ENCODE measurements at places on chromosomes 1 and 21.

GRCh38 chr1:197127246-197127912 lies 19.1 kb downstream of the ASPM start:
- DNase-seq = no peak

DNA sequence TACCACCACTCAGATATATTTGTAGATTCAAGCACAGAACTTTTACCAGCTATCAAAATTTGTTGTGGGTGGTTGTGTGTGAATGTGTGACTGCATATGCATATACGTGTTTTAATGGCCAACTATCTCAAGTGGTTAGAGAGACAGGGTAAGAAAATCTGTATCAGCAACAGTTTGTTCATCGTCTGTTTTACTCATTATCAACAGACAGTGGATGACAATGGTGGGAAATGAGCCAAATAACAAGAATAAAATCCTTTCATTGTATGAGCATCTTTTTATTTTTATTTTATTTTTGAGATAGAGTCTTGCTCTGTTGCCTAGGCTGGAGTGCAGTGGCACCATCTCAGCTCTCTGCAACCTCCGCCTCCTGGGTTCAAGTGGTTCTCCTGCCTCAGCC lies 22.7 kb upstream of the DYNLT5 start:
- DNase-seq = no peak

DNA sequence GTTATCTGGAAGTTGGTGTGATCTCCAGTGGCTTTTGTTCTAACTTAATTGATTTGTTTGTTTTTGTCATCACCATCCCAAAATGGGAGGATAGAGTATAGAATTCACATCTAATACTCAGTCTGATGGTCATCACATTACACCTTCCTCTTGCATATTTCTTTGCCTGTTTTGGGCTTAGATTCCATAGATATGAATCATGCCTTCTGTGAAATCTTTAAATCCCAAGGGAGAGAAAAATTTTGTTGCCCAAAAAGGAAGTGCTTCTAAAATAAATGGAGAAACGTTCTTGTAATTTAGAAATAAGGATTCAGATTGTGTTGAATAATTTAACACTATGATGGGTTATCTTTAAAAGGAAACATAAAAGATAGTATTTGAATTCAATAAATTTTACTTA lies 446.0 kb upstream of the LRRC7 start:
- DNase-seq = no peak

- no peak for DNase-seq
Observed at GRCh38 chr1:24316645-24317044, 2.5 kb upstream of the GRHL3 start.

- DNase-seq = no peak
Observed at GRCh38 chr21:45887120-45887611, 94.4 kb upstream of the COL6A1 start.

- no peak for DNase-seq
Observed at GRCh38 chr1:8684590-8684989, 132.8 kb downstream of the RERE start.

DNA sequence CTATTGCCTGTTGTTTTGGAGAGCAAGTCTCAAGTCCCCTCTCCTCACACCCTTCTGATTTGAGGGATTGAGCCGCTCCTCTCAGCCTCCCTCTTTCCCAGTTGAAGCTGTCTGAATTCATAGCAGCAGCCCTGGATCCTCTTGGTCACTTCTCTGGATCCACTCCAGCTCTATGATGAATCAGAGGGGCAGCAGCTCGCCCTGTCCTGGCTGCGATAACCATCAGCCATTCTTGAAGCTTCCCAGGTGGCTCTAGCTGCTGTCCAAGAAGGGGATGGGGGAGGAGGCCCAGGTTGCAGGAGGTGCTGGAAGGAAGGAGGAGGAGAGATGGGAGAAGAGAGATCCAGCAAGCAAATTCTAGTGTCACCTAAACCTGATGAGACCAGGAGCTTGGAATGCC lies 31.3 kb downstream of the WNT4 start:
- no peak for DNase-seq

GRCh38 chr1:238589843-238590435 lies 699.2 kb upstream of the ZP4 start:
- no peak for DNase-seq

GRCh38 chr1:171484760-171485374 lies 463 bp upstream of the PRRC2C start:
- no peak for DNase-seq

DNA sequence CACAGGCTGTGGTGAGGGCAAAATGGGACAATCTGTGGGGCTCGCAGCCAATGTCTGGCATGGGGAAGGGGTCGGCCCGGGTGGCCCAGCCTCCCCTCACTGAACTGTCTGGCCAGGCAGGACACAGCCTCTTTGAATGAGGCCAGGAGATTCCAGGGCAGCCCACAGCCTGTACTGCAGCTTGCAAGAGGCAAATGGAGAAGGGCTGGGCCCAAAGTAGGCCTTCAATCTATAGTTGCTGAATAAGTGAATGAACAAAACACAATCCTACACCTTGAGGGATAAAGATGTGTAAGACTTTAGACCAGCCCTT lies 23.2 kb downstream of the SLC27A3 start:
- DNase-seq = no peak

GRCh38 chr21:44949779-44950198 lies 10.0 kb downstream of the SLX9 start:
- peak; percentile 85 for DNase-seq

GRCh38 chr1:64508629-64509028 lies 38.7 kb downstream of the CACHD1 start:
- no peak for DNase-seq

DNA sequence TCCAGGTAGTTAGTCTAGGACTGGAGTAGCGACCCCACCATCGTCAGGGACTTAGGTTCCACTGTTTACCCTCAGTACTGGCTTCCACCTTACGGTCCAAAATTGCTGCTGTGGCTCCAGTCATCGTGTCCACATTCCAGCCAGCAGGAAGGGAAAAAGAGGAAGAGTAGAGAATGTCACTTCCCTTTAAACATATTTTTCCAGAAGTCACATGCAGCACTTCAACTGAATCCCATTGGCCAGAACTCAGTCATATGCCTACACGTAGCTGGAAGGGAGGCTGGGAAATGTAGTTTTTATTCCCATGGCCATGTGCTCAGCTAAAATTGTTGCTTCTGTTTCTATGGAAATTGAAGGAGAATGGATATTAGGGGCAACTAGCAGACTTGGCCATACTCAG lies 84.1 kb upstream of the SELENON start:
- no peak for DNase-seq

All from effector CD4-positive, alpha-beta T cell (primary cell).